ENCODE measurements at places on chromosomes 4 and X. TPM values are rescaled to one million over a fixed set of nuclear protein-coding genes. Genes with fewer than 3 reads are reported as not detected.

The RIBC1 gene
- total RNA-seq: 1.0 TPM

The MAGIX gene
- total RNA-seq: 0.42 TPM

The DUSP21 gene
- total RNA-seq: not detected

The VEGFD gene
- total RNA-seq: not detected

The STPG2 gene
- 0.73 TPM for total RNA-seq

The KLHL4 gene
- not detected for total RNA-seq

The KLB gene
- total RNA-seq: under 0.01 TPM

The HSD17B13 gene
- 1.6 TPM for total RNA-seq

The GTPBP6 gene
- 27.4 TPM for total RNA-seq

The DCAF4L1 gene
- 0.21 TPM for total RNA-seq

The SASH3 gene
- 132 TPM for total RNA-seq

The AMBN gene
- total RNA-seq: not detected

The RAB41 gene
- total RNA-seq: not detected

The MCF2 gene
- 1.4 TPM for total RNA-seq

The GLRA3 gene
- total RNA-seq: not detected

The MAGEB3 gene
- total RNA-seq: not detected

The ADH1C gene
- not detected for total RNA-seq

The MAGEA1 gene
- total RNA-seq: not detected
